Smooth muscle cell of trachea (primary cell): ENCODE measurements at places on chromosomes 7 and 10. TPM values are rescaled to one million over a fixed set of nuclear protein-coding genes. Genes with fewer than 3 reads are reported as not detected.

TFPI2 gene
- 6.6 and 14.5 TPM in 2 replicates for total RNA-seq

CFAP43 gene
- total RNA-seq, result 0.15 and 0.33 TPM in 2 replicates

PRSS37 gene
- total RNA-seq, result not detected in 2 replicates

CHRM2 gene
- 1.7 and 12.4 TPM in 2 replicates for total RNA-seq
